ENCODE measurements at places on chromosomes 12 and 14. TPM values are rescaled to one million over a fixed set of nuclear protein-coding genes. Genes with fewer than 3 reads are reported as not detected.

Gene TCL1B
- total RNA-seq, result not detected

Gene KRT1
- 1.3 TPM for total RNA-seq

Gene NOXRED1
- 1.0 TPM for total RNA-seq

Gene JAG2
- total RNA-seq, result 24.9 TPM

Gene EFS
- 46.6 TPM for total RNA-seq

Gene RTN1
- total RNA-seq, result 5.4 TPM

Gene TAS2R30
- 8.1 TPM for total RNA-seq

Gene PZP
- total RNA-seq, result 0.80 TPM

Gene PPTC7
- total RNA-seq, result 23.8 TPM

Gene FAM222A
- total RNA-seq, result 4.7 TPM

Gene SERPINA6
- not detected for total RNA-seq

Gene OAS2
- 8.4 TPM for total RNA-seq

Gene ACSM4
- total RNA-seq, result not detected

Gene POTEG
- total RNA-seq, result not detected

GRCh38 chr12:14769466-14769968 lies 33.8 kb downstream of the WBP11 start:
- peak; percentile 66 for DNase-seq

- no peak for DNase-seq
These were observed 24.4 kb upstream of the CDK17 start for GRCh38 chr12:96424601-96425000.

DNA sequence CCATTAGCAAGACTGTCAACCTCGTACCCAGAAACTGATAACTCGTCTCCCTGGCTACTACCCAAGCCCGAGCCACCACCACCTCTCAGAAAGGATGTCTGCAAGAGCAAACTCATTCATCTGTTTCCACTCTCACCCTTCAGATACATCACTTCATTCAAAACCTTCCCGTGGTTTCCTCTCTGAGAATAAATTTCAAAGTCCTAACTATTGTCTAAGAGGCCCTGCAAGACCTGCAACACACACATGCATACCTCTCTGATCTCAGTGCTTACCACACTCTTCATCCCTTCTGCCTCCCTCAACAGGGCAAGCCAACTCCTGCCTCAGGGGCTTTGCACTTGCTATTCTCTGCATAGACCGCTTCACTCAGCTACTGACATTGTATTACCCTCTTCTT lies 40.6 kb downstream of the PPP1R13B start:
- DNase-seq, result no peak

- peak; percentile 49 for DNase-seq
These were observed 231.4 kb upstream of the RTL1 start for GRCh38 chr14:101134851-101135433.

- no peak for DNase-seq
These were observed 5.7 kb downstream of the FAM222A start for GRCh38 chr12:109719123-109720022.

GRCh38 chr12:100675432-100675831 lies 101.9 kb downstream of the GAS2L3 start:
- no peak for DNase-seq

GRCh38 chr12:41220931-41221330 lies 32.8 kb downstream of the PDZRN4 start:
- no peak for DNase-seq

DNA sequence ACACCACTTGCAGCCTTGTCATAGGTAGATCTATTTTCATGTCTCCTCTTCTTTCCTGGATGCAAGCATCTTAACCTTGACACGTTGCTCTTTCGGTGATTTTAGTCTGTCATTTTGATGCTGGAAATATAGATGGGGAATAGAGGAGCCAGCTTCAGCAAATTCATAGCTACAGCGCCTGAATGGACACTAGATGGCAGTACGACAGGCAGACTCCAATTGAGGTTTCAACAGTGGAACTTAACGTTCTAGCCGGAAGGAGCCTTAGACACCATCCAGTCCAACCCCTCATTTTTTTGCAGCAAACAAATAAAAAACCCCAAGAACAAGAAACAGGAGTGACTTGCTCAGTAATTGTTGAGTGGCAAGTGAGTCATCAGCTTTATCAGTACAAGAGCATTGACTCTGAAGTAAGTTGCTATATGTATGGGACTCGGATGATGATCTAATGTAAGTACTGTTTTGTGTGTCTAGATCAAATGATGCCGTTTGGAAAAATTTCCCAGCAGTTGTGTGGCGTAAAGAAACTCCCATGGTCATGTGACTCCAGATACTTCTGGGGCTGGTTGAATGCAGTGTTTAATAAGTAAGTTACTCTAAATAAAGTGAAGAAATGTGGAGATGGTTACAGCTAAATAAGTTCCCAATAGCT lies 9.0 kb downstream of the DMAC2L start:
- DNase-seq, result peak; percentile 78

- DNase-seq, result no peak
These were observed 1168.5 kb upstream of the FLRT2 start for GRCh38 chr14:84361476-84361875.

GRCh38 chr14:90720832-90721231 lies 95.4 kb downstream of the TTC7B start:
- no peak for DNase-seq

- no peak for DNase-seq
These were observed 30.9 kb downstream of the NIN start for GRCh38 chr14:50800032-50800431.

DNA sequence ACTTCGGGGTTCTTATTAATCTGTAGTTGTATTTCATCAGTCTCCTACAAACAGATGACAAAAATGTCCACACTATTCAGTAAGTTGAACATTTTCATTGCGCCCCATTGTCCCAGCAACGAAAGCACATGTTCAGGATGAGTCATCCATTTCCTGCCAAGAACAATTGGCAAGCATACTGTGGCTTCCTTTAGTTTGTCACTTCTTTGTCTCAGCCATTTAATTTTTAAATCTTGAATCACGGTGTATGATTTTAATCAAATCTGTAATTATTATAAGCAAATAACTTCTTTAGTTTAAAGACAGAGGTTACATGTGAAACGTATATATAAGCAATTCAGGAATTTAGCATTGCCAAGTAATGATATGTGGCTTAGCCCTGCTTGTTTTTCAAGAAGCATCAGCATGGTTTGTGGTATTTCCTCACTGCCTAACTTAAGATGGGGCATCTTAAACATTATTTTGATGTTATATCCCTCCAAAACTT lies 211.3 kb upstream of the KRR1 start:
- DNase-seq, result no peak

- DNase-seq, result no peak
These were observed 15.6 kb downstream of the DTX1 start for GRCh38 chr12:113072136-113072535.

- DNase-seq, result no peak
These were observed 484 bp downstream of the RIC8B start for GRCh38 chr12:106774808-106775524.

GRCh38 chr12:92930421-92930820 lies 1.3 kb upstream of the EEA1 start:
- no peak for DNase-seq

DNA sequence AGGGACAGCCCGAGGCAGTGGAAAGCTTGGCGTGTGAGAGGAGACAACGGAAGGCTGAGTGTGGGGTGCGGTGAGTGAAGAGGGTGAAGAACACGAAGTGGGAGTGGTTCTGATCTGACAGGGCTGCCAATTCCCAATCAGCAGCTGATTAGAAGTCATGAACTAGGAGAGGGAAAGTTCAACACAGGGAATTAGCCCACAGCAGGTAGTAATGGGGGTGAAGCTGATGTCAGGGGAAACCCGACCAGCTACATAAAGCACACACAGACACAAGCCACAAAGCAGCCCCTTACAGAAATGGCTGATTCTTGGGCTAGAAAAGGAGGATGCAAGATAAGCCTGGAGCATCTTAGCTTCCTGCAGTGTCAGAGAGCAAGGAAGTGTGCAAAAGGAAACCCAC lies 47.5 kb upstream of the TCL1A start:
- DNase-seq, result no peak

DNA sequence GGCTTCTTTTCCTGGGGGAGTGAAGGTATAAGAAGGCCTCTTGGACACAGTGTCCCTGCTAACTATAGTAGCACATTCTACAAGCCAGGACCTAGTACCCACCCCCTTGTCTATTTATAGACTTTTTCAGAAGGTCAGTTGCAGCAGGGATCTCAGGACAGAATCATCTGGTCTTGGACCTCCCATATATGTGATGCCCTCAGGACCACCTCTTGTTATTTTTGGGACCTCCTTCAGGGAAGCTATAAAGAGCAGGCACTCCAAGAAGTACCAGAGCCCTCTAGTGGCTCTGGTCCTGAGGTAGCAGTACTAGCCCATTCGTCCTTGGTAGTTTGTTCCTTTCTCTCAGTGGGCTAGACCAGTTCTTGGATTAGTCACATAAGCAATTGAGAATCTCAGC lies 4.3 kb downstream of the COQ10A start:
- no peak for DNase-seq

GRCh38 chr14:99394602-99395156 lies 86.0 kb downstream of the SETD3 start:
- DNase-seq, result no peak

DNA sequence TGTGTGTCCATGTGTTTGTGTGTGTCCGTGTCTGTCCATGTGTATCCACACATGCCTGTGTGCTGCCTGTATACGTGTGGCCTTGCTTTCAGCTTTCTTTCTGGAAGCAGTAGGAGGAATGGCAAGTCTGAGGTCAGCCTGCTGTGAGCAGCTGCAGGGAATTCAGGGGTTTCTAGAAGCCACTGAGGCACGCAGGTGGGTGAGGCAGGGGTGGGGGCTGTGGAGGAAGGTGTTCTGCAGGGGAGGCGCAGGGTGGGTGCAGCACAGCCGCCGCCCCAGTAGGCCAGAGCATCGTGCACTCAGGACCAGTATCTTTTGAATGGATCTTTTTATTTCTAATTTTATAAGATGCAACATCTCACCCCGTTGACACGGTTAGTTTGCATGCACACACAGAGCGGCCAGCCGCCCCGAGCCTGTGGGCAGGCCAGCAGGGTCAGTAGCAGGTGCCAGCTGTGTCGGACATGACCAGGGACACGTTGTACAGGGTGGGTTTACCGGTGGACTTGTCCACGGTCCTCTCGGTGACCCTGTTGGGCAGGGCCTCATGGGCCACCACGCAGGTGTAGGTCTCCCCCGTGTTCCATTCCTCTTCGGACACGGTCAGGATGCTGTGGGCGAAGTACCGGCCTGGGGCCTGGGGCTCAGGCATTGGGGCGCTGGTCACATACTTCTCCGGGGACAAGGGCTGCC lies 327.7 kb downstream of the TMEM121 start:
- DNase-seq, result peak; percentile 35

DNA sequence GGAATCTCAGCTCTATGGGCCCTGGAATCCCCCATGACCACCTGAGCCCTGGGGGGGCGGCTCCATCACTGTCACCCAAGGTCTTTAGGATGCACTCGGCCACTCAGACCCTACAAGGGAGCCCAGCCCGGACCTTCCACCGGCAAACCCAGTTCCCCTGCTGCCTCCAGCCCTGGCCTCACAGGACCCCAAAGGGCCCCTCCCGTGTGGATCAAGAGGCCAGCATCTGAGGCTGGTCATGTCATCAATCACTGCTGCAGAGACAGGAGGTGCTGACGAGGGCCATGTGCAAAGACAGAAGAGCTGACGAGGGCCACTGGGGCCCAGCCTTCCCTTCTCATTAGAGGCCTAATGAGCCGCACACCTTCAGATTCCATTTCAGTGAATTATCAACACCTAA lies 39.0 kb upstream of the SFSWAP start:
- DNase-seq, result no peak

GRCh38 chr14:103607822-103608221 lies 21.2 kb upstream of the KLC1 start:
- DNase-seq, result no peak

DNA sequence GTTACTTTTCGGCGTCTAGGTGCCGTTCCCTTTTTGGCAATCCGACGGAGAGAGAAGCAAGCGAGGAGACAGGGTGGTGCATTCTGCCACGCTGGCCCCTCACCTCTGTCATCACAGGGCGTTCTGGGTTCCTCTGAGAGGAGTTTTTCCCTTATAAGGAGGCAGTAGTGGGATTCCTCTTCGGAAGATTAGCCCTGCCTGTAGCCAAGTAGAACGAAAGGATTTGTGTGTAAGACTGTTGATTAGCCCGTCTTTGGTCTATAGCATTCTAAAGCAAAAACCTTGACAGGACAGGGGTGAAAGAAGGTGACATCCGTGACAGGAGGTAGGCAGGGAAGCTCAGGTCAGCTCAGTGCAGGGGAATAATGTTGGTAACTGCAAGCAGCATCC lies 9.1 kb upstream of the NEMF start:
- DNase-seq, result peak; percentile 70

- DNase-seq, result no peak
These were observed 104.6 kb downstream of the SAMD4A start for GRCh38 chr14:54671537-54671936.

GRCh38 chr12:129310346-129310745 lies 457.1 kb downstream of the GLT1D1 start:
- no peak for DNase-seq

- DNase-seq, result no peak
These were observed 2.4 kb downstream of the CLEC12B start for GRCh38 chr12:10012630-10013330.

DNA sequence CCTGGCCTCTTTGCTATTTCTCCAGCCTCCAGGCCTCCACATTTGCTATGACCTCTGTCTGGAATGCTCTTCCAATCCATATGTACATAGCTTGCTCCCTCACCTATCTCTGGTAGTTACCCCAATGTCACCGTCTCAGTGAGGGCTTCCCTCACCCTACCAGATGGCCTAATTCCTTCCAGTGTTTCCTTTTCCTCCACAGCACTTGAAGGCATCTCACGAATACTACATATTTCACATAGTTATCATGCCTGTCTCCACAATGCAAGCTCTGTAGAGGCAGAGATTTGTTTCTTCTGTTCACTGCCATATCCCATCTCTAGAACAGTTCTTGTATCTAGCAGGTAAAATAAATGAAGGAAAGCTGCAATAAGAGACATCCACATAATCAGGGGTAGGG lies 21.3 kb upstream of the HSP90B1 start:
- DNase-seq, result no peak

- no peak for DNase-seq
These were observed 42.6 kb downstream of the TRAF3 start for GRCh38 chr14:102819747-102820330.

- no peak for DNase-seq
These were observed 93.4 kb downstream of the SLC41A2 start for GRCh38 chr12:104864668-104865067.

DNA sequence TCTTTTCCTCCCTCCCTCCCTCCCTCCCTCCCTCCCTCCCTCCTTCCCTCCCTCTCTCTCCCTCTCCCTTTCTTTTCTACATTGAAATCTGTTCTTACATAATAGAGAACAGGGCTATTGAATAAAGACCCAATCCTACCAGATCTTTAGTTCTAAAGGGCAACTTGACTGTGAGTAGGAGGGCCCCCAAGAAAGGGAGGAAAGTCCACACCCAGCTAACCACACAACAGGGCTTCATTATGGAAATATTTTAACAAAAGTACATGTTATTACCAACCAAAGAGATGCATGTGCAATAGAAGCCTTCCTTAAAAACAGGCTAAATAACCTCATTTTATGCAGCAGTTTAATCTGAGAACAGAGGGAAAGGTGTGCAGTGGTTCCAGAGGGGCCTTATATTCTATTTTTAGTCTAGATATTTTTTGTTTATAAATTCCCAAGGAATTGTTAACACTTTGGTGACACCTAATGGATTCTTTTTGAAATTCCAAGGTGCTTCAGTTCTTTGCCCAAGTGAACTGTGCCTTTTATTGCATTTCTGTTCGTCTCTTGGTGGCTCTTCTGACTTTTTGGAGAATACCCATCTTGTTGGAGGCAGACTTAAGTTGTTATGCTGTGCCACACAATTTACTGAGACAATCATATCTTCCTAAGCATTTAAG lies 63.0 kb downstream of the GNS start:
- DNase-seq, result no peak

Data from sciatic nerve (tissue), 2 donors.